CD4-positive, alpha-beta memory T cell (primary cell): ENCODE measurements at places on chromosomes 6 and 20. TPM values are rescaled to one million over a fixed set of nuclear protein-coding genes. Genes with fewer than 3 reads are reported as not detected.

DNA sequence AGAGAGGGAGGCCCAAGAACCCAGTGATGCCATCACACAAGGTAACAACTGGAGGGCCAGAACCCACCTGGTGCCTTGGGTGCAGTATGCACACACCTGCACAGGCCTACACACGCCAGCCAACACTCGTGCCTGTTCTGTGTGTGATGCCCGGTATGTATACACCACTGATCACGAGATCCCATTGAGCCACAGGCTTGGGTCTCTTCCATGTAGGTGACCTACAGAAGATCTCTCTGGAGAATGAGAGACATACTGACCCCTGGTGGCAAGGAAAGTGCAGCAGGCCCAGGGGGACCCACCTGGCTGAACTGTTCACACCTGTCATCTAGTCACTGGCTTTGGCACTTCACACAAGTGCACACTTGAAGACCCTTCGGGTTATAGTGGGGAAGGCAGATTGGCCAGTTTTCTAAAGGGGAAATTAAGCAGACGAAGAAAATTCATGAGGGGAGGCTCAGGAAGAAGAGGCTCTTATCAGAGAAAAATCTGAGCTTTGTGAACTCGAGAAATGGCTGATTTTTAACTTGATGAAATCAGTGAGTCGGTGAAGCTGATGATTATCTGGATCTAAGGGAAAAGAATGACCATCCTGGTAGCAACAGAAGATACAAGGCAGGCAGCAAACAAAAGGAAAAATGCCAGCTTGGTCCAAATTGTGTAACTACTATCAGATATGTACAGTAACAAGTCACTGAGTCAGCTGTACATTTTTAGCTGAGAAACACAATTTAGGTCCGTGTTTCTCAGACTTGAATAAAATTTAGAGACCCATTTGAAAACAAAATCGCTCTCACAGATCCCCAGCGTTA, 69.1 kb upstream of the PBOV1 start:
- peak; percentile 39 for DNase-seq

GRCh38 chr6:163243083-163243482, 171.4 kb upstream of the QKI start:
- no peak for DNase-seq

DNA sequence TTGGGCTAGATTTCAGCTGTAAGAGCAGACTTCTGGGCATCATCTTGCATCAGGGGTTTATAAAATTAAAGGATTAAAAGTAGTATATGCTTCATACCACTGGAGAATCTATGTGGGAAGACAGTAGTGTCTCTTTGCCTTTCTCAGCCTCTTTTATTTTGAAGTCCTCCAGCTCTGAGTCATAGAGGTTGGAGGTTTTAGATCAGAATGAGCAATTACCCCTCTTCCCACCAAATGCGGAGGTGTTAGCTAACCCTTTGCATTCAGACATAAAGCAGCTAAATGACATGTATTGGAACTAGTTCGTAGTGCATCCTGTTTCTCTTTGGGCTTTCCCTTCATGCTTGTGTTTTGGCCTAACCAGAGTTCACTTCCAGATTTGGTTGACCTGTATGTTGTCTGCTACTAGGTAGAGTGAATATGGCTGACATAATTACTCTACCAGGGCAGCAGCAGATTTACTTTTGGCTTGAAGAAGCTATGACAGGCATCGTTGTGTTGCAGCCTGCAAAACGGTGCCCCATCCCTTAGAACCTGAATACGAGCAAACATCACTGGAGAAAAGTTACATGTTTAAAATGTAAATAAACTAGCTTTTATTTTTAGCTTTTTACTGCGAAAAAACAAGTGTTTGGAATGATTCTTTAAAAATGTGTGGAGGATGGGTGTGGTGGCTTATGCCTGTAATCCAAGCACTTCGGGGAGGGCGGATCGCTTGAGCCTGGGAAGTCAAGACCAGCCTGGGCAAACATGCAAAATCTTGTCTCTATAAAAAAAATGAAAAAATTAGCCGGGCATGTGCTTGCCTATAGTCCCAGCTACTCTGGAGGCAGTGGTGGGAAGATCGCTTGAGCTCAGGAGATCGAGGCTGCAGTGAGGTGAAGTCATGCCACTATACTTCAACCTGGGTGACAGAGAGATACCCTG, 82.2 kb downstream of the MYO6 start:
- DNase-seq, result no peak

TOX2 gene
- total RNA-seq, result 0.33 TPM
